ENCODE measurements at places on chromosomes 16 and 17.

DNA sequence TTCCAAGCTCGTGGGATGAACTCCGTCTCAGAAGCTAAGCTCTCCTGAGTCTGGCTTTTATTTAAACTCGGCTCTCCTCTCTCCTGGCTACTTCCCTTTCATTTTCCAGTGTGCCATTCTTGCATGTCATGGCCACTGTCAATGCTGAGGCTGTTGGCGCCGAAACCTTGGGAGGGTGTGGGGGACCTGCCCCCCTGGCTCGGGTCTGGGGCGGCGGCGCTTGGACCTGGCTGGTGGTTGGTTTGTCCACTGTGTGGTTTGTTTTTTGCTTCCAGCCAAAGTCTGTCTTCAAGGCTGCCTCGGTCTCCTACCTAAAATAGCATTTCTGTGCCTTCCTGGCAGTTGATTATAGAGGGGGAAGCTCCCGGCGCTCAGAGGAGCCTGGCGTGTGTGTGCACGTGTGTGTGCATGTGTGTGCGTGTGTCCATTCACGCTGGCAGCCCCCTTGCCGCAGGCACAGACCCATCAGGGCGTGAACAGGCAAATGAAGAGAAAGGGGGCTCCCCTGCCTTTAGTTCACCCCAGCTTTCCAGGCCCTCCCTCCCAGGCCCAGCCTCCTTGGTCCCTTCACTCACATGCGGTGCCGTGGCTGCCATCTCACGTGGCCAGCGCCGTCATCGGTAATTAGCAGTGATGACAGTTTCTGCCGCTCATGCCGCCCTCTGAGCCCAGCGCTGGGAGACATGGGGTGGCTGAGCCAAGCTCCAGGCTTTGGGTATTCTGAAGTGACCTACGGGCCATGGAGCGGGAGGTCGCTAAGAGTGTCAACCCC, 179.9 kb downstream of the SEC14L1 start:
- DNase-seq, result peak; percentile 84

DNA sequence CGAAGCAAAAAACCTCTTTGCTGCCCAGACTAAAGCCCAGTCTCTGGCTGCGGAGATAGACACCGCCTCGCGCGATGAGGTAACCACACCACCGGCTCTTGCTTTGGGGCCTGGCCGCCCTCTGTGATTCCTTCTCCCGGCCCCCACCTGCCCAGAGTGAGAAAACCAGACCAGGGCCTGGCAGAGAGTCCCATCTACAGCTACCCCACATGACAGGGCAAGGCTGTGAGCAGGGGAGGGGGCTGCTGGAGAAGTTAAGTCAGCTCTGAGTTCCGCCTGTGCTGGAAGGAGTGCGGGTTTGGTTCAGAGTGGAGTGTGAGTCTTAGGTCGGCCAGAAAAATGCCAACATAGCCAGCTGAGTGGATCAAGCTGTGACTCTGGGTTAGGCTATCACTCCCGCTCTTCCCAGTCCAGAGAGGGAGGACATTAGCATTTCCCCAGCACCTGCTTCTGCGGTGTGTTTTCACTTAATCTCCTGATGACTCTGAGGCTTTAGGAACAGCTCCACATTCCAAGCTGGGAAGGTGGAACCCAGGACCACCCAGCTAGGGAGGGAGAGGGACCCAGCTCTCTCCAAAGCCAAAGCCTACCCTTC, 139.0 kb downstream of the RAB11FIP4 start:
- DNase-seq, result no peak

DNA sequence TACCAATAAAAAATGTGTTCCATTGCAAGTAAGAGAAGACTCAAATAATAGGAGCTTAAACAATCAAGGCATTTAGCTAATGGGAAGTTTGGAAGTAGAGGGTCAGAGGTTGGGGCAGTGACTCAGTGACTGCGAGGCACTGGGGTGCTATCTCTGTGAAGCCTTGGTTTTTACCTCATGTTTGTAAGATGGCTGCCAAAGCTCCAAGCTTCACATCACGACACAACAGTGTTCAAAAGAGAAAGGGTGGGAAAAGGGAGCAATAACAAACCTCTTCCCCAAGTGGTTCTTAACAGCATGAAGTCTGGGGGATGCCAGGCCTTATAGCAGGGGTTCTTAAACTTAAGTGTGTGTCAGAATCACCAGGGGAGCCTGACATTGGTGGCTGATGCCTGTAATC, 26.6 kb upstream of the GPRC5B start:
- DNase-seq, result no peak

DNA sequence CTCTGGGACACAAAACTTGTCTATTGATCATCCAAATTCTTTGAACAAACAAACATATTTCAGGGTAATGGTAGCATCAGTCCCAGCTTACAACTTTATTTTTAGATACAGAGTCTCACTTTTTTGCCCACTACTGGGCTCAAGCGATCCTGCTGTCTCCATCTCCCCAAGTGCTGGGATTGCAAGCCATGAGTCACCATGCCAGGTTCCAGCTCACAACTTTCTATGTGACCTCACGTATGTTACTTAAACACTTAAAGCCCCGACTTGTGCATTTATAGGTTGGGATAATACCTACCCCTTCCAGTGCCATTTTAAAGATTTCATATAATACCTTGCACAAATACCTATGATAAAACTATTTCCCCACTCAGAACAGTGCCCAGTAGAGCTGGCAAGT, 42.0 kb upstream of the KSR1 start:
- no peak for DNase-seq

DNA sequence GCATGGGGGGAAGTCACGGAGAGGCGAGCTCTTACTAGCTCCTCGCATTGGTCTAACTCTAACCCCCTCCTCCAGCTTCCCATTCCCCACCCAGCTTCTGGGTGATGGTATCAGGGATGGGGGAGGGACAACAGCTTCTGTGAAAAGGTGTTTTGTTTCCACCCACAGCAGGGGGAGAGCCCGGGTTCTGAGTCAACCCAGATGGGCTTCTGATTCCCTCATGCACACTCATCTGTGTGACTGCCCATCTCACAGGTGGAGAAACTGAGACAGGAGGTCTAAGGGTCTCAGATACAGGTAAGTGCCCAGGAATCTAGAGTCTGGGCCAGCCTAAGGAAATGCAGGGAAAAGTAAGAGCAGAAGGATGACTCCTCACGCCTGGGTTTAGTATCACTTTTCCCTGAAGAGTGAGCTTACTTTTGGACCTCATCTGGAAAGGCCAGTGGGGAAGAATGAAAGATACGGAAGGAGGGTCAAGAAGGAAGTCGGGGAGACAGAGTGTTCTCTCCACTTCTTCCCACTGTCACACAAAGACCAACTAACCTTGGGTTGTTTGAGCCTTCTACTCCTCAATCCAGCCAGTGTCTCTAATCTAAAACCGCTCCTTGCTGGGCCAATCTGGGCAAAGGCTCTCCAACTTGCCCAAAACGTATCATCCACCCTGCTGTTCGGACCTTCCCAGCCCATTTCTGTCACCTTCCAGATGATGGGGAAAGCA, 3.1 kb upstream of the TLCD2 start:
- no peak for DNase-seq

- no peak for DNase-seq
Measured at GRCh38 chr17:44707755-44708400, 587 bp upstream of the DBF4B start.

- DNase-seq, result no peak
Measured at GRCh38 chr16:83937922-83938885, 14.8 kb upstream of the OSGIN1 start.

DNA sequence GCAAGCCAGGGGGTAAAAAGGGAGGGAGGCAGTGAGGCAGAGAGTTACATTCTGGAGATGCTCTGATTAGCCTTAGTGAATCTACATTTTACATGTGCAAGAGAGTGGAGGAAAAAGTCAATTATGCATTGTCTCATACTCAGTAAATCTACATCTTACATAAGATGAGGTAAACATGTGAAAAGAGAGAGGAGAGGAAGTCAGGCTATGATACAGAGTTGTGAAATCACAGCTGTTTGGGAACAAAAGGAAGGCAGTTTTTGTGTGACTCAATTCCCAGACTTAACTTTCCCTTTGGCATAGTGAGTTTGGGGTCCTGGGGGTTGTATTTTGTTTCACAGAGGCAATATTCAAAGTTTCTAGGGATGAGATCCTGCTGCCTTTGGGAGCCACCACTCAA, 67.8 kb downstream of the GP2 start:
- no peak for DNase-seq

- DNase-seq, result no peak
Measured at GRCh38 chr17:16939606-16940115, 32.3 kb downstream of the TNFRSF13B start.

DNA sequence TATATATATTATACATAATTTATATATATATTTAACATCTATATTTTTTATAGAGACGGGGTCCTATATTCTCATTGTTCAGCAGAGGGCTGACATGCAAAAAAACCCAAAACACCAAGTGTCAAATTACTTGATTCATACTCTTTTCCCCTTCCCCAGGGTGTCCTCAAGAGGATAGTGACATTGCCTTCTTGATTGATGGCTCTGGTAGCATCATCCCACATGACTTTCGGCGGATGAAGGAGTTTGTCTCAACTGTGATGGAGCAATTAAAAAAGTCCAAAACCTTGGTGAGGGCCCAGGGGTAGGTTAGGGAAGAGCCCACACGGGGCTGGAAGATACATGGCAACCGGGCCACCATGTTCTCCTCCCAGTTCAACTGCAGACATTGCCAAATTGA, 11.0 kb downstream of the ITGAM start:
- no peak for DNase-seq

DNA sequence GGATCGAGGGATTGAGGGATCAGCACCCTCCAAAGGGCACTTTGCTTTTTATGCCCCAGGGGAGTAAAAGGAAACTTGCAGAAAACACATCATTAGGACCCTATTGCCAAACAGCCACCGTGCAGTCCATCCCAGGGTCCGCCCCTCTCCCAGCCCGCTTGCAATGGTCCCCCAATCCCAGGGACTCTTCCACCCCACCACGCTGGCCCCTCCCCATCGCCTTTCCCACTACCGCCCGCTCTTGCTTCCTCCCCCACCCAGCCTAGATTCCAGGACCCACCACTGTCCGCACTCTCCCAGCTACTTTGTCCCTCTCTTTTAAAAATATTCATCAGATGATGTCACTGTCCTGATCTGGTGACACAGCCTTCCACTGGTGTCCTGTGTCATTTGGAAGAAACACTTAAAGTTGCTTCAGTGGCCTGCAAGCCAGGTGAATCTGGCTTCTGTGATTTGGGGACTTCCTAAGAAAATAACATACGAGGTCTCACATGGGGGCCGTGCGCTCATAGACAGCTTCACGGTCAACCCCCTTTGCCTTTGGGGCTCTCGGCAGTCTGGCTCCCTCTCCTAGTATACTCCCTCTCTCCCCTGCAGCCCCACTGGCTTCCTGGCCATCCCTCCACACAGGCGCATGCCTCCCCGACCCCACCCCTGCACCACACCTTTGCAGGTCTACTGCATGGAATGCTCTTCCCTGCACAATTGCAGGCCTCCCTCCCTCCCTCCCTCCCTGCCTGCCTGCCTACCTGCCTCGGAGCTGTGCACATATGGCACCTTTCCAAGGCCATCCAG, 127.9 kb downstream of the RBFOX3 start:
- no peak for DNase-seq

DNA sequence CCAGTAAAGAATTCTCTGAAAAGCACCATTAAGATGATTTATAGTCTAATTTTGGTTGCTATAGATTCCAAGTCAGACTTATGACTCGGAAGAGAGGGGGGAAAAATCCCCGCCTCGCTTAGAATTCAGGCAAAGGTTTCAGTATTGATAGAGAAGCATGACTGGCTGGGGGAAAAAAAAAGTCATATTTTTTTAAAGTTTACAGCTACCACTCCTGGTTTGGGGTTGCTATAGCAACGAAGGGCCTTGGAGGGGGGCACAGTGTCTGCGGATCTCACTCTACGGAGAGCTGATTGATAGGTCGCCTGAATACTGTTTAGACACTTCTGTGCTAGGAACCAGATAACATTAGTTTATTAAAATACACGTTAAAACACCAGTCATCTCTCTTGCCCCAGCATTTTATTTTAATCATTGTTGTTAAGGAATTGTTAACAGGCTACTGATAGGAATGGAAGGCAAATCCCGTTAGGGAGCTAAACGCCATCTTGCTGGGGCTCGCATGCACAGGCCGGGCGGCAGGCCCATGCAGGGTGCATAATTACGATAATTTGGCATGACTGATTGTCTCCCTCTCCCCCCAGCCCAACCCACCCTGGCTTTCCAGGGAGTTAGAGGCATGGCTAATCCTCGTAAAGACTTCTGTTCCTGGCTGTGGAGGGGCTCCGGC, 380.0 kb upstream of the XYLT1 start:
- no peak for DNase-seq

GRCh38 chr17:1574697-1575471, 12.3 kb upstream of the PITPNA start:
- no peak for DNase-seq

DNA sequence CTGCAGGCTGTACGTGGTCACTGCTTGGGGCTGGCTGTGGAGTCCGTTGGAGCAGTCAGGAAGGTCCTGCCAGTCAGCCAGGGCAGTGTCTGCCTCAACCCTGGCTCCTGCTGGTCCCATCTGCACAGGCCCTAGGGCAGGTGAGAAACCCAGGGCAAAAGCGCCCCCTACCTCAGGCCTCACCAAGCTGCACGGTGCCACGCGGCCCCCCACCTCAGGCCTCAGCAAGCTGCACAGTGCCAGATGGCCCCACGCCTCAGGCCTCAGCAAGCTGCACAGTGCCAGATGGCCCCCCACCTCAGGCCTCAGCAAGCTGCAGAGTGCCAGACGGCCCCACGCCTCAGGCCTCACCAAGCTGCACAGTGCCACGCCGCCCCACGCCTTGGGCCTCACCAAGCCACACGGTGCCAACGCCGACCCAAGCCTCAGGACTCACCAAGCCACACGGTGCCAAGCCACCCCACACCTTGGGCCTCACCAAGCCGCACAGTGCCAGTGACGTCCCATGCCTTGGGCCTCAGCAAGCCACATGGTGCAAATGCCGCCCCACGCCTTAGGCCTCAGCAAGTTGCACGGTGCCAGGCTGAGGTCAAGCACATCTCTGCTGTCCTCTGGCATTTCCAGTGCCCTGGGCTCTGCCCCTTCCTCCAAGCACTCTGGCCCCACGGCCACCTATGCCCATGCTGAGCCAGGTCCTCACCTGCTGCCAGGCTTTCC, 5.5 kb downstream of the TMEM204 start:
- DNase-seq, result no peak

DNA sequence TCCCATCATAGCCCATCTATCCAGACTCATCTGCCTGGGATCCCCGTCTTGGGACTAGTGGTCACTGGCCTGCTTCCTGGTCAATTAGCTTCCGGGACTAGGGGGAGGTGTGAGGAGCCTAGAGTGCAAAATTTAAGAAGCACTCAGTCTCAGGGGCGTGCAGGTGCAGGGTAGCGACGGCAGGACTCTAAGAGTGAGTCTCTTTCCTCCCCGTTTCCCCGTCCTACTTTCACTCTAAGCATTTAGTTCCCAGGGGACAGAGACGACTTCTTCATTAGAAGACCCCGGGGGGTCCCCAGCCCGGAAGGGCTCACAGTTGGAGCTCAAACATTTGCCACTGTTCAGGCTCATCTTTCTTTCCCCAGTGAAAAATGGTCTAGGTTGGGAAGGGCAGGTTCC, 677 bp upstream of the ZNHIT3 start:
- no peak for DNase-seq
